ENCODE measurements at places on chromosomes 13 and 19.

- DNase-seq, result no peak
Measured at GRCh38 chr13:24625331-24625731, 54.9 kb upstream of the ATP12A start.

- DNase-seq, result no peak
Measured at GRCh38 chr13:26988059-26988769, 183.4 kb downstream of the USP12 start.

DNA sequence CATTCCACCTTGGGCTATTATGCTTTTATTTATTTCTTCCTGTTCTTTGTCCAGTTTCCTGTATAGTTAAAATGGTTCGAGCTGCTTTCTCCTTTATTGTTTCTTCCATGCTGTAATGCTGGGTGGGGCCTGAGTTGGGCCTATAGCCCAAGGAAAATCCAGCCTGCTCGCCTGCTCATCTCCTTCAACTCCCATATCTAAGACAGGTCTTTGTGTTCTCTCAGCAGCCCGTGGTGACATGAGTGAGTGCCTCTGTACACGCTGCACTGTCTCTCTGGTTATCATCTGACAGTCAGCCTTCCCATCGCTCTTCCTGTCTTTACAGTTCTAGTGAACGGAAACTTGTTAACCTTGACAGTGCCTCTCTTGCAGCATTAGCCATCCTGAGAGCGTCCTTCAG, 221.9 kb upstream of the SLC10A2 start:
- no peak for DNase-seq

DNA sequence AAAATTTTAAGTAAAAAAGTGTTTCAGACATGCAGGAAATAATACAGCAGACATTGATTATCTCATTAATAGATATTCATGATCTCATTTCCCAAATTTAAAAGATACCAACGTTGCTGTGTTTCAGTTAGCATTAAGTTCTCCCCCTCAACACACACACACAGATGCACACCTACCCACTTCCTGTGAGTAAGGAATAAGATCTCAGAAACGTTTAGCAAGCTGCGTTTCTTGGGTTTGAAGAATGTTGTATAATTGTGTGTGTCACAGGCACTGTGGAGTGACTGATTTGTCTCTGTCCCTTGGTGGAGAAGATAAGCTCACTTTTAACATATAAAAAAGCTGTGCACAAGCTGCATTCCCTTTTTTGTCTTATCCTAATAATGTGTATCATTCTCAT, 196.8 kb downstream of the PDS5B start:
- DNase-seq, result no peak

- DNase-seq, result no peak
Measured at GRCh38 chr13:33287142-33287882, 1.8 kb upstream of the STARD13 start.

GRCh38 chr13:89920461-89920860, 1427.0 kb upstream of the MIR17HG start:
- no peak for DNase-seq

GRCh38 chr13:107900775-107901174, 314.6 kb downstream of the LIG4 start:
- no peak for DNase-seq

- no peak for DNase-seq
Measured at GRCh38 chr13:73777134-73777533, 357.1 kb downstream of the KLF12 start.

- no peak for DNase-seq
Measured at GRCh38 chr13:19888799-19889198, 25.4 kb upstream of the ZMYM5 start.

DNA sequence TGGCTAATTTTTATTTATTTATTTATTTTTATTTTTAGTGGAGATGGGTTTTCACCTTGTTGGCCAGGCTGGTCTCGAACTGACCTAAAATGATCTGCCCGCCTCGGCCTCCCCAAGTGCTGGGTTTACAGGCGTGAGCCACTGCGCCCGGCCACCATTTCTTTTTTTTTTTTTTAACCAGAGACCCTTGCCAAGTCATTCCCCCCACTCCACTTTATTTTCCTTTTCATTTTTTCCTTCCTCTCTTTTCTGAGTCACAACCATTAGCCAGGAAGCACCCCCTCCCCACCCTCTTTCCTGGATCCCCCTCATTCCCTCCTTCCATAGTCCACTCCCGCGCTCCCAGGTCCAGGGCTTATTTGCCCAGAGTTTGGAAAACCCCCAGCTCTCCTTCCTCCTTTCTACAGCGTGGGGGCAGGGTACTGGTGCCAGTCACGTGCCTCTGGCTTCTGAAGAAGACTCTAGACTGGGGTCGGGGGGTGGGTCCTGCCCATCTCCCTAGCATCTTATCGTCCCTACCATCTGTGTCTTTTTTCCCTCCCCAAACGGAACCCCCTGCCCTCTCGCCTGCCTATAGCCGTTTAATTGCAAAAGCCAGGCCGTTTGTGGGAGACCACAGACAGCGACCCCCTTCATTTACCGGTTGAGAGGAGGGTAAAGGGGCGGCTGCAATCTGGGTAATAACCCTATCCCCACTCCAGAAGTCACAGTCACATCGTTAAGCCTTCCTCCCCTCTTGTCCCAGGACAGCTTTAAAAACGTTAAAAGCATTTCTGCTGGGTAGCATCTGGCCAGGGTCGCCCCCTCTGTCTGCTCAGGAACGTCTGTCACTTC, 1.1 kb upstream of the CALR start:
- DNase-seq, result no peak

DNA sequence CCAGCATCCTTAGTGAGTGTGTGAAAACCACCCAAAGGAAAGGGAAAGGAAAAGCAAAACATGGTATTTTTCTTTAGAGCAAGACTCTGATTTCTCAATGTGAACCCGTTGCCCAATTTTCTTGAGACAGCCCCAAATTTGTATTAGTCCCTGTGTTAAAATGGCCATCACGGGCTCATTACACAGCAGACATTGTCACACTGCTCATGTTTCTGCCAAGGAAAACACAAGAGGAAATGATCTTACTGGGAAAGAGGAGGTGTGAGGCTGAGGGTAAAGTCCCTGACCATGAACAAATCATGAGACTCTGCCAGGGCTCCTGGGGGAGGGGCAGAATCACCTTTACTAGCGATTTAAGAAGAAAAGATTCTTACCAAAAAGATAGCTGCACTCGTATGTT, 54.4 kb downstream of the FAM124A start:
- no peak for DNase-seq

DNA sequence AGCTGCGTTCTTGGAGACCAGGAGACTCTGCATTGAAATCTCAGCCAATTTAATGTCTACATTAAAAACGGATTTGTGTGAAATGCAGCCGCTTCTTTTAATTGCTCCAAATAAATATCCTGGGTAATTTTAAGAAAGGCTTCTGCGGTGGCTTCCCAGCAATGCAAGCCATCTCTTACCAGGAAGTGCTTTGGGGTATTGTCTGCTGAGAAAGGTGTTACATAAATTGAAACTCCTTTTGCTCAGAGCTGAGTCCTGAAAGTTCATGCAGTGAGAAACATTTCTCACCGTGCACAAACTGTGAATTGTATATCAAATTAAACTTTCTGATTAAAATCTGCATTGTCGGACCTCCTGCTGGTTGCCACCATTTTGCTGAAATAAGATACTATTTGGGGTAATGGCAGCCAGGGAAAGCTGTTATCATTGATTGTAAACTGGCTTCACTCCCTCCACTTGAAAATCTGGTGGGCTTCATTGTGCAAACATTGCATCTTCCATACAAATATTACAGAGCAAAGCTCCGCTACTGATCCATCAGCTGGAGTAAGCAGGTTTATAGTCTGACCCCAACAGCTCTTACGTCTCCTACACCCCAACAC, 59.5 kb downstream of the ZIC5 start:
- DNase-seq, result no peak

- DNase-seq, result no peak
Measured at GRCh38 chr19:31378404-31378803, 29.2 kb upstream of the TSHZ3 start.

DNA sequence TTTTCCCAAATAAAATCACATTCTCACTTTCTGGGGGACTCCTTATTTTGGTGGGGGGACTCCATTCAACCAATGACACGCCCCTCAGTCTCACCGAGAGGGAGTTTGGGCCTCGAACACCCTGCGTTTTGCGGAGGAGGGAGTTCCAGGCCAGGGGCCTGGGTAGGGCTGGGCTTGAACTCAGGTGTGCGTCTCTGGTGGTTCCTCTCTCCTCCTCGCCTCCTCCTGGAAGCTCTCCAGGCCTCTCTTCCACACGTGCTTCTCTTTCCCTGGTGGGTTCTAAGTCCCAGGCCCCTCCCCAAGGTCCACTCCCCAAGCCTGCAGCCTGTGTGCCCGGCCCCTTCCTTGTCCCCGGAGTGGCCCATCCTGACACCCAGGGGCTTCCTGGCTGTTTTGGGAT, 14.7 kb downstream of the MEX3D start:
- DNase-seq, result no peak

DNA sequence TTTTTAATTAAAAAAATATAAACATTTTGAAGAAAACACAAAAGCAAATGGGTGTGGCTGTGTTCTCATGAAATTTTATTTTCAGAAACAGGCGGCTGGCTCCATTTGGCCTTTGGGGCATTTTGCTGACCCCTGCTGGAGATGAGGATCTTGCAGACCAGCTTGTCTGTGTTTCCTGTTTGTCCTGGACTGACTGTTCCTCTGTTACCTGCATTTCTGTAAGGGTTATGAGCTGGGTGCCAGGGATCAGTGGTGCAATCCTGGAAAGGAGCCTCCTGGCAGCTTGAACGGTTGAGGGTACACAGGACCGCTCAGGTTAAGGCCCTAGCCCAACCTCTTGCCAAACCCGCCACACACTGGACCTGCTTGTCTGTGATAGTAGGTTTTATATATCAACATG, 49.9 kb downstream of the ZNF787 start:
- DNase-seq, result no peak

- DNase-seq, result no peak
Measured at GRCh38 chr19:28553764-28554163, 659.2 kb downstream of the UQCRFS1 start.

- no peak for DNase-seq
Measured at GRCh38 chr19:56324436-56324835, 9.8 kb upstream of the ZSCAN5A start.

- no peak for DNase-seq
Measured at GRCh38 chr13:104843401-104843800, 1692.1 kb downstream of the EFNB2 start.

DNA sequence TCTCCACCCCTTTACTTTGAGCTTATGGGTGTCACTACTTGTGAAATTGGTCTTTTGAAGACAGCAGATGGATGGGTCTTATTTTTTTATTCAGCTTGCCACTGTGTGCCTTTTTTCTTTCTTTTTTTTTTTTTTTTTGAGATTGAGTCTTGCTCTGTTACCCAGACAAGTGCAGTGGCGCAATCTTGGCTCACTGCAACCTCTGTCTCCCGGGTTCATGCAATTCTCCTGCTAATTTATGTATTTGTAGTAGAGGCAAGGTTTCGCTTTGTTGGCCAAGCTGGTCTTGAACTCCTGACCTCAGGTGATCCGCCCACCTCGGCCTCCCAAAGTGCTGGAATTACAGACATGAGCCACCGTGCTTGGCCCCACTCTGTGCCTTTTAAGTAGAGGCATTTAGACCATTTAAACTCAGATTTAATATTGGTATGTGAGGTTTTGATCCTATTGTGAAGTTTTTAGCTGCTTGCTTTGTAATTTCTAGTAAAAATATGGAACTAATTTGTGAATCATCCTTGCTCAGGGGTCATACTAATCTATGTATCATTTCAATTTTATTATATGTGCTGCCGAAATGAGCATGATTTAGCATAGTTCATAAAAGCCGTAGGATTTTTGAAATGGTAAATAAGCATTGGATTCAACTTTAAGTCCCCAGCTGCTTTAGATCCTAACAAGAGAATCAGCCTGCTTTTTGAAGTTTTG, 584.5 kb downstream of the SLITRK1 start:
- DNase-seq, result no peak

- peak; percentile 11 for DNase-seq
Measured at GRCh38 chr19:31532034-31532433, 182.8 kb upstream of the TSHZ3 start.

GRCh38 chr13:106401081-106401480, 134.4 kb downstream of the EFNB2 start:
- DNase-seq, result no peak

DNA sequence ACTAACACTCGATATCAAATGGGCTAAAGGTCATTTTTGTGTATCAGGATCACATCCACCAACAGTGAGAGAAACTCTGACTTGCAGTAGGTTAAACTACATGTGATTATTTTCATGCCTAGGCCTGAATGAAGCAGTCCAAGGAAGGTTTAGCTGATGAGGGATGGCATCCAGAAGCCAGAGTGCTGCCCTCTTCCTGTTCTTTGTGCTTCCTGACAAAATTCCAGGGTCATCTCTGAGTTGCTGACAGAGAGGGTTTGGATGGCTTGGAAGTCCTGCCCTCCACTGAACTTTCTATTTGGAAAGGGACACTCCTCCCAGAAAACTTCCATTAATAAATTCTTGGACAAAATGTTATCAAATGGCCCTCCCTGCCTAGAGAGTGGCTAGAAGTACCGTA, 728.3 kb upstream of the SLC10A2 start:
- DNase-seq, result no peak

GRCh38 chr13:78193846-78194245, 275.2 kb upstream of the EDNRB start:
- DNase-seq, result no peak

DNA sequence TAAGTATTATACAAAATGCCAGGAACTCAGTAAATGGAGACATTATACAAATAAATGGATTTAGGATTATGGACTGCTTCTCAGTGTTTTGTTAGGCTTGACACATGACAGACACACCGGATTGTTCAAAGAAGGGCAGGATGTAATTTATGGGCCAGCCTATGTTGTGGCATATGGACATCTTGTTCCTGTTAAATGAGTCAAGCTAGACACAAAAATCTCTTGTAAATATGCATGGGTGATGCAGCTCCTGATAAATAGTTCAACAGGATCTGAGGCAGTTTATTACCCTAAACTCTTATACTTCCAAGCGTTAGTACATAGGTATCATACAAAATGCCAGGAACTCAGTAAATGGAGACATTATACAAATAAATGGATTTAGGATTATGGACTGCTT, 502.3 kb downstream of the TBC1D4 start:
- DNase-seq, result no peak

DNA sequence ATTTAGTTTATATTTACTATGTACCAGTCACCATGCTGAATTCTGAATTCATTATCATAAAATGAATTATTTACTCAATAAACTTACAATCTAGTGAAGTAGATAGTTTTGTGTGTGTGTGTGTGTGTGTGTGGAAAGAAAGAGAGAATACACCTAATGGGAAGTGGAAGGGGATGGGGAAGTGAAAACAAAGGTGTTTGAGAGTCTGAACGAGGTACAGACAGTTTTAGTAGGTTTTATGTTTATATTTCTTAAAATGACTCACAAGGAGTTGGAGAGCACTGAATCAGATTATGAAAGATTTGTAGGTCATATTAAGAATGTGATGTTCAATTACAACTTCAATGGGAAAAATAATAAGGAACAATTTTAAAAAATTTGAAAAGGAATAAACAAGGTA, 1753.0 kb downstream of the SLITRK1 start:
- no peak for DNase-seq

DNA sequence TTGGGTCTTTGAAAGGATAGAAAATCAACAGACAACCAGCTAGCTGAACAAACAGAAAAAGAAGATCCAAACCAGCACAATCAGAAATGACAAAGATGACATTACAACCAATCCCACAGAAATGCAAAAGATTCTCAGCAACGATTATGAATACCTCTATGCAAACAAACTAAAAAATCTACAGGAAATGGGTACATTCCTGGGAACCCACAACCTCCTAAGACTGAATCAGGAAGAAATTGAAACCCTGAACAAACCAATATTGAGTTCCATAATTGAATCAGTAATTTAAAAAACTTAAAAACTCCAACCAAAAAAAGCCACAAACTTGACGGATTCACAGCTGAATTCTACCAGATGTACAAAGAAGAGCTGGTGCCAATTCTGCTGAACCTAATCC, 20.9 kb upstream of the C1QTNF9B start:
- no peak for DNase-seq
